ENCODE measurements at places on chromosomes 4 and X. TPM values are rescaled to one million over a fixed set of nuclear protein-coding genes. Genes with fewer than 3 reads are reported as not detected.

GRCh38 chrX:50497114-50497513 is 26.5 kb upstream of the DGKK start:
- no peak for DNase-seq

DNA sequence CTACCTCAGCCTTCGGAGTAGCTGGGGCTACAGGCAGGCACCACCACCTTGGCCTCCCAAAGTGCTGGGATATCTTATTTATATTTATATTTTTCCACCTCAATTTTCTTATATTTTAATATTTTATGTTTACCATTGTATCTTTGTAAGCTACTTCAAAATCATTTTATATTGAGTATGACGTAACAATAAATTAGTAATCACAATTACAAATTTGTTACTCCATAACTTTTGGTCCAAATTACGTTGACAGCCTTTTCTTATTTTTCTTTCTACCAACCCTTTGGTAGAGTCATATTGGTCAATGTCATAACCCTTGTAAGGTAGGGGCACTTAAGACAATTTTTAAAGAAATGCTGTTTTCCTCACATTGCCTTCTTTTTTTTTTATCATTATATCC is 104.0 kb upstream of the H2AZ1 start:
- DNase-seq: no peak

PRR32 gene
- polyA plus RNA-seq: not detected

GRCh38 chr4:185210102-185210981 is 944 bp downstream of the SNX25 start:
- peak; percentile 55 for DNase-seq

GRCh38 chr4:24598025-24598424 is 13.7 kb upstream of the DHX15 start:
- DNase-seq: peak; percentile 58

DNA sequence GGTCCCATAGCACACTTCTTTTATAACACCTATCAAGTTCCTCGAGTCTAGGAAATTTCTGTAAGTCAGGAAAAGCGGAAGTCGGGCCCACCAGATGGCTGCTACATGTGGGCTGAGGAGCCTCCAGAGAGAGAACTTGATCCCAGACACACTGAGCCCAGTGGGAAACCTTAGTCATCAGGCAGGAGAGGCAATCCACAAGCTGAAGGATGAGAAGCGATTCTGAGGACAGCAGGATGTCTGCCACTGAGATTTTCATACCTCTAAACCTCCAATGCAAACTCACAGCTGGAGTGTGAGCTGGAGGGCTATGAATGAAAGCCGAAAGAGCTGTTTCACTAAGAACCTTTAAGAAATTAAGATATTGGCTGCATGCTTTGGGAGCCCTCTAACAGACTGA is 52.6 kb upstream of the PDHA1 start:
- DNase-seq: no peak

DNA sequence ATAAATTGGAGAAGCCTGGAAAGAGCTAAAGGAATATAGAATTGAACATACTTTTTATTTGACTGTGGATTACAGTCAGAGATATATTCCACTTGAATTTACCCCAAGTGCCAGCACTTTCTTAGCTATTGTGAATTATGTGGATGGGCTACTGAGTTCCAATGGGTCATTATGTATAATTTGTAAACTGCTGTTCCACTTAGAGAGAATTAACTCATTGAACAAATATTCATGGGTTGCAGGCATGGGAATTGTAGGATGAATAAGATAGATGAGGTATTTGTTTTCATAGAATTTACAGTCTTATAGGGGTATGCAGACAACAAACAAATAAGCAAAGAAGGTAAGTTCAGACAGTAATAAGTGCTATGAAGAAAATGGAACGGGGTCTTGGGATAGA is 195.7 kb downstream of the SHROOM3 start:
- DNase-seq: no peak

DNA sequence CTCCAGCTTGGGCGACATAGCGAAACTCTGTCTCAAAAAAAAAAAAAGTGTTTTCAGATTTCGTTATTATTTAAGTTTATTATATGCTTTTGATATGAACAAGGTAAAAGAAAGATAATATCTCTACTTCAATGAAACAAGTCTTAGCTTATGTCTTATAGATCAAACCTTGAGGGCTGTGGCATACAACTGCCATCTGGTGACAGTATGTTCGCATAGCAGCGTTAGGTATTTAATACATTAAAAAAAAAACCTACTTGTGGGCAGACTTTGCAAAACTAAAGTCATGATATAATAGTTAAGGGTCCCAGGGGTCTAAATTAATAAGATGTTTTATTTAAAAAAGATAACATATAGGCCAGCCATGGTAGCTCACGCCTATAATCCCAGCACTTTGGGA is 161.2 kb upstream of the AMOT start:
- no peak for DNase-seq

GRCh38 chrX:24018809-24019208 is 8.2 kb downstream of the KLHL15 start:
- no peak for DNase-seq

GRCh38 chrX:143964549-143964948 is 80.7 kb downstream of the UBE2NL start:
- DNase-seq: no peak

GRCh38 chr4:23902222-23902804 is 12.5 kb upstream of the PPARGC1A start:
- no peak for DNase-seq
